BJ (cell line): ENCODE measurements at places on chromosomes 6 and 20.
A peak's percentile ranks its signal among the peaks of the same experiment; 100 is the strongest.

- DNase-seq: no peak
These were observed 31.9 kb upstream of the TXLNB start for GRCh38 chr6:139323511-139324300.

DNA sequence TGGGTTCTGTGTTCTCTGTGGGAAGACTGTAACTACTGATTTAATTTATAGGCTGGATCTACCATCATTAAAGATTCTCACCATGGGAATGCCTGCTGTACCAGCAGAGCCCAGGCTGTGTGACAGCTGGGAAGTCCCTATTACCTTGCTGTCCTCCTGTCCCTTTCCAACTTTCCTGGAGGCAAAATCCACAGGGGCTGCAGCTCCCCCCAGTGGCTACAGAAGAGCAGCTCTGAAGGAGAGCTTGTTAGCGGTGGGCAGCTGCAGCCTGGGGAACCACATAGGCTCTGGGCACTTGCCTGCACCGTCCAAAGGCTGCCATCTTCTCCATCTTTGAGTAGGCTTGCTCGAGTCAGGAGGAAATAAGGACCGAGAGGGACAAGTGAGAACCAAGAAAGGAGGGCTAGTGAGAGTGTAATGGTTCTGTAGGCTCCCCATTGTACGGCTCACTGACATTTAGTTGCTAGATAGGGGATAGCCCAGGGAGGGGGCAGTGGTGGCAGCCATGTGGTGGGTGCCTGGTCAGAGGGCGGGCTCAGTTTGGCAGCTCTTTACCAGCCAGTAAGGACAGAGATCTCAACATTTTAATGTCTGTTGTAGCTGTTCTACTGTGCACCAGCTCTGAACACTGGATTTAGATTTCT lies 155.1 kb upstream of the MLIP start:
- no peak for DNase-seq

DNA sequence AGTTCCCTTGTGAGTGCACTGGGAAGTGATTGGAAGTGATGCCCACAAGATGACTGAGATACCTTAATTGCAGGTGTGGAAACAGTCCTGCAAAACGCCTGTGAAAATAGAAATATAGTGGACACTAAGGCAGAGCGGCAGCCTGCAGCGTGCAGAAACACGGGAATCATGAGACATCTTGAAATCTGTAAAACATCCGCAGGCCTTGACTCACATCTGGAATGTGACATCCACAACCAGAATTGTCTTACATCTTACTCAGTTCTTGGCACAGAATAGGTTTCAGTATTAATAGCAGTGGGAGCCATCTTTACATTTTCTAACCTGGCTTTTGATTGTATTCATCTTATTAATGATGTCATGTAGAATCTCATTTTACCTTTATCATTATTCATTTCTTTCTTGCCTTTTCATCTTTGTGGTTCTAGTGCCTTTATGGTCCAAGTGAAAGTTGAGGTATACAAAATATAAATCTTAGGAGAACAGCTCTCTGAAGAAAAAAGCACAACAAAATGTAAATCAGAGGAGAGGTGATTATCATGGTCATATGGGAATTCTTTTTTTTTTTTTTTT lies 44.6 kb downstream of the CDYL start:
- peak; percentile 39 for DNase-seq

- DNase-seq: no peak
These were observed 1.0 kb downstream of the FKBP1A start for GRCh38 chr20:1391640-1392442.

DNA sequence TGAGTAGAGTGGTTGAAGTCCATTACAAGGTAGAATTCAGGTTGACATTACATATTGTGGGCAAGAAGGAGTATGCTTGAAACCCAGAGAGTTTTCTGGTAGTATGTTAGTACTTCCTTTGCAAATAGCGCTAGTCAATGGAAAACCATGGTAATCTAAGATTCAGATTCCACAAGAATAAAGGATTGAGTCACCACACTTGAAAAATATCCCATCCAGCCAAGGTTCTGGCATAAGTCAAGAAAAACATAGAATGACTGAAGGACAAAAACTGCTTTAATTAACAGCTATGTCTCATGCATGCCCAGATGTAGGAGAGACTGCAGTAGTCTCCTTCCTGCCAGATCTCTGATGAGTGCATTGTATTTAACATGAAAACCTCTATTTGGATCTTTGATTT lies 469.8 kb downstream of the BMP2 start:
- no peak for DNase-seq

GRCh38 chr20:63032026-63032800 lies 25.4 kb upstream of the BHLHE23 start:
- no peak for DNase-seq

DNA sequence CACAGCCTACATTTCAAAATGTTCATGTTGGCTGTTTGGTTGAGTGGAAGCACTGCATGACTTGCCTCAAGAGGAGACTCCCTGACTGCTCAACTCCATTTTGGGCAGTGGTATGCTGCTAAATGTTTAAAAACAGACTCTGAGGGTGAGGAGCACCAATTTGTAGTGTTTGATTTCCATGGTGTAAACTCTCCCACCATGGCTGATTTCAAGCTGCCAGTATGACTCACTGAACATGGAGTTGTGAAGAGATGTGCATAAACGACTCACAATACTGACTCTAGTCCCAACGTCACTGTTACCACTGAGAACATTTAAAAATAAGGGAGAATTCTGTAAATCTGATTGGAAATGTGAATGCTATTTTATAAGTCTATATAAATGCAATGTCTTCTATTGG lies 70.4 kb downstream of the BACH2 start:
- DNase-seq: no peak

DNA sequence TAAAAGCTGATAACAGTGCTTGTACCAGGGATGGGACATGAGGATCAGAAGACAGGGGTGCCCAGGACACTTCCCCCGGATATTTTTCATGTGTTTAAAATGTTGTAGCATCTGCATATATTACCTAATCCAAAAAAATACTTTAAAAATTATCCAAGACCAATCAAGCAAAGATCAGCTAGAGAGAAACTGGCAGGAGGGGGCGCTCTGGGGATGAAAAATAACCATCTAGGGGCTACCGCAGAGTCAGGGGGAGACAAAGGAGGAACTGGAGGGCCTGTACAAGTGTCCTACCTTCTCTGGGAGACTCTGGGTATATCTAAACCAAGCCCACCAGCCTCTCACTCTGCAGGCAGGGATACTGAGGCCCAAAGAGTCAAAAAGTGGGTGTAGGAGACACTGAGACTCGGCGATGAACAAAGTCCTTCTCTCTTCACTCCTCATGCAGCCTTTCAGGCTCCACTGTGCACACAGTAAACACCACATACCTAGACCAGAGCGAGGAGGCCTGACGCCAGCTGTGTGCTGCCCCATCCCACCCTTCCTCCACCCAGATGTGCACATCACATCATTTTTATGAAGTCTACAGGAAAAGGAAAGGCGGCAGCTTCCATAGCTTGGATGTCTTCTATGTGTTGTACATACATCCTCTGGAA lies 9.8 kb downstream of the RIMS4 start:
- no peak for DNase-seq
